ENCODE measurements at places on chromosomes 2 and 18. TPM values are rescaled to one million over a fixed set of nuclear protein-coding genes. Genes with fewer than 3 reads are reported as not detected.

Gene SIX2
- total RNA-seq: 0.11 TPM

DNA sequence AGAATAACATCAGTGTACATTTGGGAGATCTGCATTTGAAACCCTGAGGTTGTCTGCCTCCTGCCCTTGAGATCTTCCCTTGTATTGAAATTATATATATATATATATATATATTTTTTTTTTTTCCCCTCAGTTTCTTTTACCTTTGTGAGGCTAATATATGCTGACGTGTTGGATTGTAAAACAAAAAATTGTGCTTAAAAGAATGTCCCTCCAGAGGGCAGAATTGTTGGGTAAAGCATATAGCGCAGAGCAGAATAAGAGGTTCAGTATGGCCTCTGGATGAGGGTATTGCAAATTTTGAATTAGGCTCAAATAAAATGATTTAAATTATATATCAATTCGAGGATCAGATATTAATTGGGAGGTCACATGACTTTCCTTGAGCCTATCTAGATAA is 12.4 kb downstream of the NABP1 start:
- no peak overlapping the region for H3K27ac ChIP-seq
- DNase-seq: no peak
- H3K36me3 ChIP-seq: peaks cover 4% of the 10 kb centered on the region

DNA sequence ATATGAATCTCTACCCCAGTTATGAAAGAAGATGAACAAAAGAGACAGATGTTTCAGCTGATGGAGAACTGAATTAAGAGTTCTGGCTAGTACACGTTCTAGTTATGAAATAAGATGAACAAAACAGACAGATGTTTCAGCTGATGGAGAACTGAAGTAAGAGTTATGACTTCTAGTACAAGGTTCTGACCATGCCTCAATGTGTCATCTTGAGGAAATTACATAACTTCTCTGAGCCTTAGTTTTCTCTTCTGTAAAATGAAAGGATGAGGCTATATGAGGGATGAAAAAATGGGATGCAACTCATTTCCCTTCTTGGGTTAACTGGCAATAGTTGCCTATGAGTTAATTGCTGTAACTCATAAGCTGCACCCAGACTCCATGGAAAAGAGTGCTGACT is 92.9 kb upstream of the WDR75 start:
- H3K4me1 ChIP-seq: peaks cover 13% of the 10 kb centered on the region
- no peak overlapping the region for H3K4me3 ChIP-seq
- H3K36me3 ChIP-seq: no peaks in the 10 kb centered on the region

GRCh38 chr18:45775743-45776142 is 49.7 kb upstream of the SIGLEC15 start:
- H3K27ac ChIP-seq: no peak overlapping the region
- H3K4me1 ChIP-seq: peaks cover 2% of the 10 kb centered on the region
- DNase-seq: no peak
- peak overlapping the region; percentile 71 for H3K4me3 ChIP-seq
- H3K36me3 ChIP-seq: no peaks in the 10 kb centered on the region
- H3K27me3 ChIP-seq: peaks cover 52% of the 10 kb centered on the region

- H3K4me1 ChIP-seq: peaks cover 60% of the 10 kb centered on the region
- no peaks in the 10 kb centered on the region for H3K36me3 ChIP-seq
- peak overlapping the region; percentile 99 for H3K27ac ChIP-seq
These were observed 144.9 kb downstream of the TGIF1 start for GRCh38 chr18:3594760-3595368.

DNA sequence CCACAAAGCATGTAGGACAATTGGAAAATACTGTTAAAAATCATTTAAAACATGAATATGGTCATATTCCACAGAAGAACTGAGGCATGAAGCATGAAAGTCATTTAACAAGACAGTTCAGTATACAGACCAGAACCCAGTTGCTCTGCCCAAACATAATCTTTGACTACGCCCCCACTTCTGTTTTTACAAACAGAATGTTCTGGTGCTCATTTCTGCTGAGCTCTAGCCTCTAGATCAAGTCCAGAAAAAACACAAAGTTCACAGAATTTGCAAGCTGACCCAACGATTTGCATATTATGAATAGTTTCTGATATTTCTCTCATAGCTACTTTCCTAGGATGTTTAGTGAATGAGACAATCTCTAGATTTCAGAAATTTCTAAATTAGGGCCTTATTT is 424.9 kb downstream of the PID1 start:
- DNase-seq: no peak
- H3K4me3 ChIP-seq: no peak overlapping the region
- no peaks in the 10 kb centered on the region for H3K36me3 ChIP-seq
- H3K27ac ChIP-seq: no peak overlapping the region
- H3K27me3 ChIP-seq: no peaks in the 10 kb centered on the region
- H3K4me1 ChIP-seq: peaks cover 6% of the 10 kb centered on the region
